ENCODE measurements at places on chromosomes 16 and 17.

DNA sequence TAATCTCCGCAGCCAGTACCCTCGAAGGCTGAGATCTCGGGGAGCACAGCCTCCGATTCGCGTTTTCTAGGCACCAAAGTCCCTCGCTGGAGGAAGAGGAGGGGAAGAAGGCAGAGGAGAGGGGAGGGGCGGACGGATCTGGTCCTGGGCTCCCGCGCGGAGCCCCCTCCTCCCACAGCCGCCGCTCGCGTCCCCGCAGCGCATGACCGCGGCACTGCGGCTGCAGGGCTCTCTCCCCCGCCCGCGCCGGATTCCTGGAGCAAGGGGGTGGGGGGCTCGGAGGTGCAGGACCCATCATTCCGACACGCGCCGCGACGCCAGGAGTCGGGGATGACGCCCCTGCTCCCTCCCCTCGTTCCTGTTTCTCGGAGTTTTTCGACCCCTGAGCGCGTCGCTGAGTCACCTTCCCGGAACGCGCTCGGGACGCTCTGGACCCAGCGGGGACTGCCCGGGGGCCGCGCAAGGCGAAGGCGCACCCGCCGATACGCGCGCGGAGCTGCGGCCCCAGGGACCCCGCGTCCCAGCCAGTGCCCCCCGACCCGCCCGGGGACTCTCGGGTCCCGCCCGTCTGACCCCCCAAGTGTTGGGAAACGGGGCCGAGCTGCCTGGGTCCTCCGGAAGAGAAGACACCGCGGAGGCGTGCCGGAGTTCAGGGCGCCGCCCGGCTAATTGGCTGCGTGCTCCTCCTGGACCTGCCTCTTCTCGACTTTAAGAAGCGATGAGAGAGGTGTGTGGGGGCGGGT, 1.4 kb upstream of the SPHK1 start:
- no peak for DNase-seq

GRCh38 chr17:76903631-76904030, 35.4 kb downstream of the MGAT5B start:
- DNase-seq, result no peak

DNA sequence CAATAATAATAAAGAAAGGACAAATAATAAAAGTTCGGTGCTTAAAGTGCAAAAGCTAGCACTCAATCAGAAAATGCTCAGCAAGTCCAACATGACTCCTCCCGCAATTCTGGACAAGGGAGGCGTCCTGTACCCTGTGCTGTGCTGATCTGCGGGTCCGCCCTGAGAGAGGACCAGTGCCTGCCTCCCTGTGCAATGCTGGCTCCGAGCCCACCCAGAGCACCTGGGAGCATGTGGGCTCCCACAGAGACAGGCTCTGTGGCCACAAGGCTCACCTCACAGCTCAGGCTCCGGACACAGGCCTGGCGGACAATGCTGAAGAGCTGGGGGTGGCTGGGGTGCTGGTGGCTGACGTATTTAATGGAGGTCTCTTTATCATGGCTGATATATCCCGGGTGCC, 11.1 kb downstream of the FLCN start:
- no peak for DNase-seq

GRCh38 chr16:12763517-12763916, 40.2 kb downstream of the CPPED1 start:
- no peak for DNase-seq

- DNase-seq, result no peak
Observed at GRCh38 chr16:1026784-1027500, 45.4 kb downstream of the SOX8 start.

All from HL-60 (cell line).